ENCODE measurements at places on chromosomes 5 and 9.

DNA sequence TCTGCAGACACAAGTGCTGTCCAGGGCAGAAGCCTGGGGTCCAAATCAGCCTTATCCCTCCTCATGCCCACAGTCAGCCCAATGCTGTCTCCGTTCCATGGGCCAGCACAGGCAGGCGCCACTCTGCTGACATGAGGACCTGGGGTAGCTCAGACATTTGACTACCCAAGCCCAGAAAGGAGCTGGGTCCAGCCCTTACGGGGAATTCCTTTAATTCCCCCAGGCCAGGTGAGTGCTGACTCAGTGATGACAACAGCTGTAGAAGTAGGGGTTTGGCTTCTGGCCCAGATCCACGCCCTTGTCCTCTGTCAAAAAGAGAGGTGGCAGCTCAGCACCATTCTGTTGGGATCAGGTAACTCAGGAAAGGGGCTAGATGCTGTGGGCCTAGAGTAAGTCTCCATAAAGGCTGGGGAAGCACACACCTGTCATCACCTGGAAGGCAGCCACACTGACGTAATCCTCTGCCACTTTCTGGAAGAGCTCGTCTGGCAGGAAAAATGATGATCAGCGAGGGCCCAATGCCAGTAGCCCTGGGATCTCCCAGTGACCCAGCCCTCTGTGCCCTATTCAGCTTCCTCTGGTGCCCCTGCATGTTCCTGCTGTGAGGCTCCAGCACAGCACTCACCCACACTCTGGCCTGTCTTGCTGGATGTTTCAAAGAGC lies 1.9 kb downstream of the RAB24 start:
- DNase-seq = no peak

GRCh38 chr5:150758203-150758530 lies 650 bp downstream of the DCTN4 start:
- no peak for DNase-seq

DNA sequence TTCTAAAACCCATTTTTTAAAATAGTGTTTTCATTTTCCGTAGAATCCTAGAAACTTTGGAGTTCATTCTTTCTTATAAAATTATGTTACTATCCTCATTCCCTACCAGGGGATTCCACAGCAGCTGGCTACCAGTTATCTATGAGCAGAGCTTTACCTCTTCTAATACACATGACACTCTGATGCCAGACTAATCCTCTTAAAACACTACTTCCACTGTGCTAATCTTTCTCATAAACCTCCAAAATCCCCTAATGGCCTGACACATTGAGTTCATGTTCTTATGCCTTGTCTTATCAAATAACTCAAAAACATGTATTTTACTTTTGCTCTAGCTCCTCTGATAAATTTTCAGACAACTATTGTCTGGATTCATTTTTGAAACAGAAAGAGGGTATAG lies 633.6 kb upstream of the FTMT start:
- no peak for DNase-seq

GRCh38 chr9:86940774-86941173 lies 6.5 kb downstream of the GAS1 start:
- no peak for DNase-seq

GRCh38 chr5:78527054-78527859 lies 121.3 kb downstream of the LHFPL2 start:
- no peak for DNase-seq

DNA sequence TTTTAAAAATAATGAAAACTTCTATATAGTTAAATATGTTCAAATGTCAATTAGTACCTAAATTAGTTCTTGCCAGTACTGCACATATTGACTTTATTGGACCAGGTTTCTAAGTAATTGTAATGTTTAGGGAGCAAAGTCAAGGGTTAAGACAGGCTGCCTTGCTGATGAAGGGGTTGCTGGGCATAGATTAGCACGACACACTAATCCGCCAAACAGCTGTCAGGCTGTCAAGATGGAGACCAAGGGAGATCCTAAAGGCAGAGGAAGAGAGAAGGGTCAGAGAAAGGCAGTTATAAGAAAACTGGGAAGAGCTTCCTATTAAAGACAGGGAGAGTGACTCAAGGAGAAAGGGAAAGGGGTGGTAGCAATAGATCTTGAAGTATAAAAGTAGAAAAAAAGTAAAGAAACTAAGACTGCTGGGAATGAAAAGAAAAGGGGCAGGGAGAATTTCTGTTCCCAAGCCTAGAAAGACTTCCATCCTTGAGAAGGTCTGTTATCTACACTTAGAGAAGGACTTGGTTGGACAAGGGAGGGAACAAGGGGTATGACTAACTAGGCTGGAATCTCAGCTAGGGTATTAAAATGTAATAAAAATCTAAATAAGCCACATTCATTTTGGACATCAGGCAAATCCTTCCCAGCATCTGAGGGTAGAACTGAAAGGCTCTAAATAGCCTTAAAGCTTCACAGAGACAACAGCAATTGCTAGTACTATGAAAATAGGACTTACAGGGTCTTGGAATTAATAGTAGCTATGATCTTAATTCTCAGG lies 188.7 kb downstream of the FBXL17 start:
- no peak for DNase-seq

- DNase-seq = no peak
Measured at GRCh38 chr5:10201223-10201868, 48.3 kb downstream of the ATPSCKMT start.

All from cerebellar nuclear complex (tissue), 1 donor.